Stimulated activated naive CD8-positive, alpha-beta T cell treated with anti-CD3 and anti-CD28 coated beads, Interleukin-15, amount 100 ng/mL, for 72 hours (primary cell): ENCODE measurements at places on chromosomes 1 and 21.

DNA sequence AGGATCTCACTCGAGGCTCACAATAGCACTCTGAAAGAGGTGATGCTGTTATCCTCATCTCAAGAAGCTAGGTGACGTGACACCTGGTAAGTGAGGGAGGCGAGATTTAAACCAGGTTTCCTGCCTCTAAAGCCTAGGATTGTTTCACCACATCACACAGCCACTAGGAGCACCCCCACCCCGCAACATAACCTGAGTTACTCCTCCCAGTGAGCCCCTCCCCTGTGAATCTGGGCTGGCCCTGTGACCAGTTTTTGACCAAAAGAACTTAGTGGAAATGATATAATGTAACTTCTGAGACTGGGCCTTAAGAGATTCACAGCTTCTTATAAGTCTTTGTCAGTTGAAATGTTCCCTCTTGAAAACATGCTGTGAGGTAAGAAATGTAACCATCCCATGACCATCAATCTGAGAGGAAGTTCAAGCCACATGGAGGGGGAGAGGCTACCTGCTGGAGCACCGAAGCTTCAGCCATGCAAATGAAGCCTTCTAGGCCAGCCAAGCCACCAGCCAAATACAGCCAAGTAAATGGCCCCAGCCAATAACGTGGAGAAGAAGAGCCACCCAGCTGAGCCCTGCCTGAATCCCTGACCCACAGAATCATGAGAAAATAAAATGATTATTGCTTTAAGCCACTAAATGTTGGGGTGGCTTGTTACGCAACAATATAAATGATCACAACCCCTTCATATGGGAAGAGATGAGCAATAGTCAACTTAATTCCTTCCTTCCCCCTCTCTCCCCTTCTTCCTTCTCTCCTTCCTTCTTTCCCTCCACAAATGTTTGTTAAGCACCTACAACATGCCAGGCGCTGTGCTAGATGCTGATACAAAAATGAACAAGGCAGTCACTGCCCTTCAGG, 61.0 kb upstream of the FAM20B start:
- no peak for DNase-seq

DNA sequence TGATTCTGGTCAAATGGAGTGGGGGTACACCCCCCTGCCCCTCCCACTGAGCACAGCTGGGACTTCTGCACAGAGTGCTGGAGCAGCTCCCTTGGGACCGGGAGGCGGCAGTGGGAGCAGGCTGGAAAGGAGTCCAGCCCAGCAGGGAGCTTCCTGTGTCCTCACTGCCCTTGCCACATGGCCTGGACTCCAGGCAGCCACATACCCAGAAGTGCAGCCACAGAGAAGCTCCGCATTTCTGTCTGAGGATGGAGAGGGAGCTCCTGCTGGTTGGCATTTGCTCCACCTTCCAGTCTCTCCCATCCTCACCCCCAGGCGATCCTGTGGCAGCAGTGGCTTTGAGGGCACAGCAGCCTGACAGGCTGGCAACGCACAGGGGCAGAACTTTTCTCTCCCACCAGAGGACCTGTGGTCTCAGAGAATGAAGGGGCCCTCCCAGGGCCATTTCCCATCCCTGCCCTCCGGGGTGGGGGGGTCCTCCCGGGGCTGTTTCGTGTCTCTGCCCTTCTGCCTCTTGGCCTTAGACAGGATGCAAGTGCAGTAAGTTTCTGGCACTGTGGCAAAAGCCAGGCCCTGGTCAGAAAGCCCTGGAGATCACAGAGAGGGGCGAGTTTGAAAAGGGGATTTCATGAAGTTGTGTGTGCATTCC, 103.6 kb upstream of the COL6A1 start:
- no peak for DNase-seq

- DNase-seq, result no peak
Measured at GRCh38 chr1:157105298-157105987, 5.8 kb upstream of the ETV3L start.

- no peak for DNase-seq
Measured at GRCh38 chr1:235923466-235924021, 56.8 kb upstream of the LYST start.

GRCh38 chr1:94719926-94720793, 100.0 kb upstream of the SLC44A3 start:
- no peak for DNase-seq

DNA sequence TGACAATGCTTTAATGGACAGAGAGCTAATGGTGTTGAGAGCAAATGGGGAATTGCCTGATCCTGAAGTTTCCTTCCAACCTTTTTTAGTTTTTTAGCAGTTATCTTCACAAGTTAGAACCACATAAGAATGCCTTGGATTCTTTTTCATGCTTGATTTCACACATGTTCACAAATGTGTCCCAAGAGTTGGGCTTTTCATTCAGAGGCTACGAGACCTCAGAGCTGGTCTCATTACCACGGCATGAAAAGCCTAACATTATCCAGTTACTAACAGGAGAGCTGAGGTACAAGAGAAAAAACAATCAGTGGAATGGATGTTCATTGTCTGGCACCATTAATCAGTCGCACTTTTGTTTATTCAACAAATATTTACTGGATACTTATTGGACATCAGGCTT, 340.6 kb downstream of the ZNF326 start:
- no peak for DNase-seq

DNA sequence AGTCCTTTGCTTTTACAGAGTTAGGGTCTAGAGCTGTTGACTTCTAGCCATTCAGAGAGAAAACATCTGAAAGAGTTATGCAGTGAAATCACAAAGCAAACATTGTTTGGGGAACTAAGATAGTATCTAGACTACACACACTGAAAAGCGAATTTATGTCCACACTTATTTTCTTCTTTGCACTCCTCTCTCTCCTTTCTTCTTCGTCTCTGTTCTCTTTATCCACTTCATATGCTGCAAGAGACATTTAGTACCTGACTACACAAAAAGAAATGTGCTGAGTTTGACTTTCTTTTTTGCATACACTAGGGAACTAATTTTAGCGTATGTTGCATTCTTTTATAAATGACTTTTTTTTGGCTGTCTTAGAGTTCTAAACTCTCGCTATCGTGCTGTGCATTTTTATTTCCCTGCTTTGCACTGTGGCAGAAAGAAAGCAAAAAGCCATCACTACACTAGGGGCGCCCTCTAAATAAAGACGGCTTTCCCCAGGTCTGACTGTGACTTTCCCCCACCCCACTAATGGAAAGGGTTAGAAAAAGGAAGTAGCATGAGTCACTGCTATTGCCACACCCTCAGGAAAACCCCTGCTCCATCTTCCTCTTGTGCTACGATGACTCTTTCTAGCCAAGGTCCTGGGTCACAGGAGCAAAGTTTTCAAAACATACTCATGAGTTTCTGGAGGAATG, 65.7 kb downstream of the MAP3K7CL start:
- peak; percentile 67 for DNase-seq

DNA sequence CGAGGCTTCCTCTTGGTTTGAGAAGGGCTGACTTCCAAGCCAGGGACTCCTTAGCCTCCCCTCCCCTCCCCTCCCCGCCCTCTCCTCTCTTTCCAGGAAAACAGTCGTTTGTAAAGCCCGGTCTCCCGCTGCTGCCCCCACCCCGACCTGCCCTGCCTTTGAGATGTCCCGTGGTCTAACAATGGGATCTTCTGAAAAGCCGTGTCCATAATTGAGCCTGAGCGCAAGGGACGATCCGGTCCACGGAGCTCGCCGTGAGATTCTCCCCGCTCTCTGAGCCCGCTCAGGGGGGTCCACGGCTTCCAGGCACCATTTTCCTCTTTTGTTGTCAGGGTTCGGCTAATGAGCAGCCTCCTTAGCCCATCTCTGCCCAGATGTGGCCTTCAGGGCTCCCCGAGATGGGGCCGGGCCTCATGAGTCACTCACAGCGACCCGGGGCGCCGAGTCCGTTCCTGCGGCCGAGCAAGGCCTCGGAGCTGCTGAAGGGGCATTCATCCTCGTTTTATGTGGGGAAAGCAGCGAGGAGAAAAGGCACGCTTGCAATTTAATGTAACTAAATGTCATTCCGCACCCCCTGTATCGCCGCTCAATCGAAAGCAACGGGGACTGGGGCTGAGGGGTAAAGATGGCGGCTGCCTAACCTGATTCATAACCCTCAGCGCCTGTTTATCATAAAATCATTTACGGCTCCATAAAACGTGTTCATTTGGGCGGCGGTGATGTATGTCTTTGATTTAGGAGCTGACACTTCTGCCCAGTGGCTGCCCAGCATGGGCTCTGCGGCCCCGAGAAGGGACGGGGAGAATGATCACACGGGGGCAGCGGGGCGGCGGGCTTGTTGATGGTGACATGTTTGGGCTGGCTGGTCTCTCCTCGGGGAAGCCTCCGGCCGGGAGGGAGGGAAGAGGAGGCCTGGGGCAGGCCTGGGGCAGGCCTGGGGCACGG, 232.6 kb upstream of the C1orf174 start:
- no peak for DNase-seq

- DNase-seq, result no peak
Measured at GRCh38 chr1:108646265-108646647, 14.6 kb downstream of the HENMT1 start.

DNA sequence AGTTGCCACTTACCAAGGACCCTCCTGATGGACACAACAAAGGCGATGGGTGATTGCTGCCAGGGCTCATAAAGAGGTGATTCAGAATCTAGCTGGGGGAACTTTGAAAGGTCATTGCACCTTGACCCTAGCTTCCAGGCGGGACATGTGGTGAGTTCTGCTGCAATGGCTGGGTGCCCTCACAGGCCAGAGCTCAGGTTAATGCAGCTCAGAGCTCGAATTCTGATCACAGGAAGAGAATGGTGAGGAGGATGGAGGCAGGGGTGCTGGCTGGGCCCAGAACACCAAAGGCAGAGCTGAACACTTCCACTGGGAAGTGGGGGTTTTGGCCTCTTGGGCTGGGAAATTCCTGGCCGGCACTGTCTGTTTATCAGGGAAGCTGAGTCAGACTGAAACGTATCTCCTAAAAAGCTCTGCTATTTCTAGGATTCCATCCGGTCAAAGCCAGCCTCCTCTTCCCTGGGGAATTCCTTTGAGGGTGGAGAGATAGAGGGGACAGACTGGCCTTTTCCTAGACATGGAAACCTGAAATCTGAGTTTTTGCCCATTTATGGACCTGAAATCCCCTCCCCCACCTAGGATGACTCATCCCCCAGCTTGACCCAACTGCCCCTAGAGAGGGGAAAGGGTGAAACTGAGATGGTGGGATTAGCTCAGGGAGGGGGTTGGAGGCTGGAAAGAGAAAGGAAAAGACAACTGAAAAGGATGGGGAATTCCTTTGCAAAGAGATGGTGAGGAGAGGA, 27.2 kb downstream of the NUAK2 start:
- DNase-seq, result no peak

DNA sequence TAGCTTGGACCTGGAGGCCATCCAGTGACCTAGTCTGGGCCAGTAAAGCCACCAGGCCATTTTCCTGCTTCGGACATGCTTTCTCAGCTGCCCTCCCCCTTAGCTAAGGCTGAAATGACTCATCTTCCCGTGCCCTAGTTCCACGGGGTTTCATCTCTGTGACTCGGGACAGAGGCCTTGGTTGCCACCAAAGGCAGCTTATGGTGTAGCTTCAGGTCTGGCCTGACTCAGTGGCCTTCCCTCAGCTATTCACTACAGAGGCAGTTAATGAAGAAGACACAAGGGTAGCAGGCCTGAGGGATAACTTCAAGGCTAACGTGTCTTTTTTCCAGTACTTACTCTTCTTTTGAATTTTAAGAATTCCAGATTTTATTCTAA, 82.4 kb downstream of the PBX1 start:
- no peak for DNase-seq

DNA sequence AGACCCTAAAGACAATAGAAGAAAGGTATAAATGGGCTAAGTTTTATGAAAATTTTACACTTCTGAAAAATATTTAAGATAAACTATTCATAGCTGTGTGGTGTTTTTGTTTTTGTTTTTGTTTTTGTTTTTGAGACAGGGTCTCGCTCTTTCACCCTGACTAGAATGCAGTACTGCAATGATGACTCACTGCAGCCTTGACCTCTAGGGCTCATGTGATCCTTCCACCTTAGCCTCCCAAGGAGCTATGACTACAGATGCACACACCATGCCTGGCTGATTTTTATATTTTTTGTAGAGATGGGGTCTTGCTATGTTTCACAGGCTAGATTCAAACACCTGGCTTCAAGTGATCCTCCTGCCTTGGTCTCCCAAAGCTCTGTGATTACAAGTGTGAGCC, 66.6 kb downstream of the PUM1 start:
- no peak for DNase-seq

DNA sequence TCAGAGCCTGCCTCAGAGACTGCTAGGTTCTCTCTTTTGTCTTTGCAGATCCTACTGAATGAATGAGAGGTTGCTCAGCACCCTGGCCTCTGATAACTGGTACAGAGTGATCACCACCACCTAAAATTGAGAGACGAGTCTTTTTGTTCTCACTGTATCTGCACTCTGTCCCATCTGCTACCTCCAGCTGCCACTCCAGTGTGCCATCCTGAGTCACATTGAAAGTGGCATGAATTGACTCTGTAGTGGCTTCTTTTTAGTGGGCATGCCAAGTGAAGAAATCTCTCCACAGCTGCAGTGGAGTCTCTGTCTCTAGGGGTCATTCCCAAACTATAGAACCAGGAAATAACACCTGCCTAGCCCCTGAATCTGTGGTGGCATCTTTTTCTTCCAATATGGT, 14.7 kb downstream of the CAMK1G start:
- no peak for DNase-seq

GRCh38 chr1:2459757-2460156, 16.3 kb upstream of the PLCH2 start:
- no peak for DNase-seq

- no peak for DNase-seq
Measured at GRCh38 chr1:168330285-168330684, 49.6 kb downstream of the TBX19 start.

- no peak for DNase-seq
Measured at GRCh38 chr1:6732942-6733341, 31.3 kb upstream of the DNAJC11 start.

DNA sequence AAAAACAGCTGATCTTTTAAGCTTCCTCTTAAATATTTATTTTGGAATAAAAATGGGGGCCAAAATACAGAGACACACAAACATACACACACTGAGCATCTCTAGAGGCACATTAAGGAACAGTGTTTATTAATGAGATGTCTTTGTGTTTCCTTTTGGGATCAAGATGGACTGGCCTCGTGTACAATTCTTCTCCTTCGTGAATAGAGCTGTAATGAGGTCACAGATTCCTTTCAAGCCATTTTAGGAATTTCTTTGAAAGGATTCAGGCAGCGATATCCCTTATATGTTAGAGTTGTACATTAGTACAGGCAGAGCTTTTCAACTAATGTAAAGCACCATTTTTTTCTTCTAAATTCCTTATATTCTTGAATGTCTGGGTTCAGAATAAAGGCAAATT, 295.7 kb downstream of the CHRM3 start:
- DNase-seq, result no peak

DNA sequence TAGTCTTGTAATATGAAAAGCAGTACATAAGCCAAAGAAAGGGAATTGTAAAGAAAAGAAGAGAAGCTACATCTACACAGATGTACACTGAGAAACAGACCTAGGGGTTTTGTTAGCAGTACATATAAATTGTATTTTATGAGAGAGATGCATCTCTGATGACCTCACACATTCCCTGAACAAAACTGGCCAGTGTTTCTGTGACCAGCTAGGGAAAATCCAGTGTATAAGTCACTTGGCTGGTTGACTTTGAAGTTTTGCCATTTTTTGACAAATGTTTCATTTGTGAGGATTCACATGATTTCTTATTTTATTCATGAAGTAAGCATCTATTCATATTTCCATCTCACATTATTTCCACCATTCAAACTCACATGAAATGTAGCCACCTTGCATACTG, 28.3 kb upstream of the DYNLT5 start:
- no peak for DNase-seq
